Stimulated activated CD8-positive, alpha-beta memory T cell treated with anti-CD3 and anti-CD28 coated beads, Interleukin-2, amount 100 ng/mL, for 48 hours (primary cell): ENCODE measurements at places on chromosomes 3 and 15.
A peak's percentile ranks its signal among the peaks of the same experiment; 100 is the strongest.

- no peak for DNase-seq
Observed at GRCh38 chr15:25065286-25065685, 110.5 kb downstream of the SNRPN start.

DNA sequence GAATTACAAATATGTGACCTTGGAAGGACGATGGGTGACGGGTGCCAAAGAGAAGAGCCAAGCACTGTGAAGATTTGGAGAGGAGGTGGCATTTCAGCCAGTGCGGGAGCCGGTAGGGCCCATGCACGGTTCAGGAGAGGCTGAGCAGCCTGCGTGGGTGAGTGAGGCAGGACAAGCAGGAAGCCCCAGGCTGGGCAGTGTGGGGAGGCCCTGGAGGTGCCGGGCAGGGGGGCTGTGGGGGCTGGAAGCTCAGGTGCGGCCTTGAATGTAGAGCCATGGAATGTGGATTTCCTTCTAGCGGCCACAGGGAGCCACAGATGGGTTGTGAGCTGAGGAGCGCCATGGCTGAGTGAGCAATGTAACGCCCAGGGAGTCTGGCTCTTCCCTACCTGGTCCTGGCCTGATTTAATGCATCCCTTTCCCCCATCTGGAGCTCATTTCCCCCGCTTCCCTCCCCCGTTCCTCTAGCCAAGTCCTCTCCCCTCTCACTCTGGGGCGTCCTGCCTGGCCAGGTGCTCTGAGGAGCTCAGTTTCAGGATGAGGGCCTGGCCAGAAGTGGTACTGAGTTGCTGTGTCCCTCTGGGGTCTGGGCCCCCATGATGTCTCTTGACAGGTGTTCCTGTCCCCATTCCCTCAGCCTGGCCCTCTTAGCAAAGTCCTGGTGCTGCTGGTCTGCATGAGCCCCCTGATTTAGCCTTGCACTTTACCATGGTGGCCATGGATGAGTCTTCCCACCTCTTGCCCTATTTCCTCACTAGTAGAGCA is 41.8 kb upstream of the IQSEC1 start:
- no peak for DNase-seq

DNA sequence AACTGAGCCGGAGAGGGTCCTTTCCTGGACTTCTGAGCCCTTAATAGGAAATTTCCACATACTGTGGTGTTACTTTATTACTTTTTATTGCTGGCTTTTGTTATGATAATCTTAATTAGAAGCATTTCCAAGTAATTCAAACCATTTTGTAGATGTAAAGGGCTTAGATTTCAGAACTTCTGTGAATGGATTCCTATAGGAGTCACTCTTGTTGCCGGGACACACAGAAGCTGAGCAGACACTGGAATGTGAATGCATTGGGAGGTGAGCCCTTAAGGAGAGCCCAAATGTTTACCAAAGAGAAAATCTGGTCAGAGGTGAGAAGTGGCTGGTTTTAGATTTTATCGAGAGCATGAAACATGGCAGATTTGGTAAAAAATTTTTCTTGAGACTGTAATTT is 87.4 kb downstream of the FNDC3B start:
- DNase-seq: no peak

DNA sequence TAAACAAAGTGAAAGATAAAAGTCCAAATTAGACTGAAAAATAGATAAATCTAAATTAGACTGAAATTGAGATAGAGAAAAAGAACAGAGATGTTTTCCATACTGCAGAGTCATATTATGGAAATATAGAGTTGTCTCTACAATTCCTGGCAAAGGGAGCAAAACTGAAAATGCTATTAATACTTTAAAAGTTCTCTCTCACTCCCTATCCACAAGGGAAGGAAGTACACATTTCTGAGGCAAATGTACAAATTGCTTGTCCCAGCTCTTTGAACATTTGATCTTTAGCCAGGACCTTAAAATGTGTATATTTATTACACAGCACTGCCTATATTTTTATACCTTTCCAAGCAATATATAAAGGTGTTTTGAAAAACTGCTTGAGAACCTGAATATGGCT is 225.1 kb upstream of the SEMA6D start:
- DNase-seq: no peak

DNA sequence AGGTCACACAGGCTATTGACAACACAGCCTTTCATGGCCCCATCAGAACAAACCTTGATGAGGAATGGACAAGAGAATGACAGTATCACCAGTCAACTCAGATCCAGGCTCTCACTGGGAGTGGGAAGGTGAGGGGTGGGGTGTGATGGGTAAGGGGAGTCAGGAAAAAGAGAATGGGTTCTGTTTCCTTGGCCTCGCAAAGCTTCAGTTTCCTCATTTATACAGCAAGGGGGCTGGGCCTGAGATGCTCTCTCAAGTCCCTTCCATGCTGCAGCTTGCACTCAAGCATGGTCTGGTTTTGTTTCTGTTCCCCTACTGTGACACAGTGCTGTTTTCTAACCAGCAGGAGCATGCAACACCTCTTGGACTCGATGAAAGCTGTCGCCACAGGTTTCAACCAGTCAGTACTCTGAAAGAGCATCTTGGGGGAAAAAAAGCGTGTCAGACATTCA is 65.7 kb upstream of the IL12A start:
- no peak for DNase-seq

DNA sequence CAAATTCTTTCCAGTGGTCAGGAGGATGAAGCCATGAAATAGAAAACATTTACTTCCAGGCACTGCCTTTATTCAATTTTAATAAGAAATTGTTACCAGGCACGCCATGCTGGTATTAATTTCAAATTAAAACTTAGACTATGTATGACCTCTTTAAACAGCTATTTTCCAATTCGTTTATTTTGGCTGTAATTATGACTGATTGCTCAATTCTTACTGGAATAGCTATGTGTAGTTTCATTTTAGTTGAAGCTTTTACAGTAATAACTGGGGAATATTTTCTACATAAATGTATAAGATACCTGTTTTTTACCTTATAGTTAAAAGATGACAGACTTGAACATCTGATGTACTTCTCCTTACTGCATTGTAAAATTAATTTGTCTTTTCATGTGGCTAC is 480.0 kb upstream of the GOLIM4 start:
- no peak for DNase-seq

DNA sequence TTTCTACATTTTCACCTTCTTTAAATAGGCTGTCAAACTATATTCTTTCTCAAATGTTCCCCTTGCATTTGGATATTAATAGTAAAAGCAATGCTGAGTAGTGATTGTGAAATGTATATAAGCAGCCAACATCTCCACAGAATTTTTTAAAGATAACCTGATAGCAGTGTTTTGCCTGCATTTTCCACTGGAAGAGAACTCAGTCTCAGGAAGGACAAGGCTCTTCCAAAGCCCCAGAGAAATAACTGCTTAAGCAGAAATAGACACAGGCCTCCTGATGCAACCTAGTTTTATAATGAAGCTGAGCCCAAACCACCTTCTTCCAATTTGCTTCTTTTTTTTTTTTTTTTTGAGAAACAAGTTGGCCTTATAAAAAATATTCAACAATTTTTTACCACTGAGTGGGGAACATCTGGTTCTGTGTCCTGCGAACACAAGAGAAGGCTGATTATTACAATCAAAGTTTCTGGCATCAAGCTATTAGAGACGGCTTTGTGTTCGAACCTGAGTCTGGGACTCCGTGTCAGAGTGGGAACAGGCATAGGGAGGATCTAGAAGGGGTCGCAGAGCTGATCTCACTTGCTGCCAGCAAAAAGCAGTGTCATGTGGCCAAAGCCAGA is 332.5 kb upstream of the TBL1XR1 start:
- DNase-seq: no peak

DNA sequence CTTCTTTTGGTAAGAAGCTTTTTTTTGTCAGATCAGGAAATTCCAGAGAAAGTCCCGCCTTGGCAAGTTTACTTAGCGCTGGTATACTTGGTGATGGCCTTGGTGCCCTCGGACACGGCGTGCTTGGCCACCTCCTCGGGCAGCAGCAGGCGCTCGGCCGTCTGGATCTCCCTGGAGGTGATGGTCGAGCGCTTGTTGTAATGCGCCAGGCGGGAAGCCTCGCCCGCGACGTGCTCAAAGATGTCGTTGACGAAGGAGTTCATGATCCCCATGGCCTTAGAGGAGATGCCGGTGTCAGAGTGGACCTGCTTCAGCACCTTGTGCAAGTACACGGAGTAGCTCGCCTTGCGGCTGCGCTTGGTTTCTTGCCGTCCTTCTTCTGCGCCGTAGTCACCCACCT is 46.6 kb downstream of the QTRT2 start:
- DNase-seq: no peak

GRCh38 chr15:98668566-98669308 is 20.4 kb downstream of the IGF1R start:
- DNase-seq: no peak

GRCh38 chr3:139204728-139205127 is 139.1 kb upstream of the MRPS22 start:
- no peak for DNase-seq

DNA sequence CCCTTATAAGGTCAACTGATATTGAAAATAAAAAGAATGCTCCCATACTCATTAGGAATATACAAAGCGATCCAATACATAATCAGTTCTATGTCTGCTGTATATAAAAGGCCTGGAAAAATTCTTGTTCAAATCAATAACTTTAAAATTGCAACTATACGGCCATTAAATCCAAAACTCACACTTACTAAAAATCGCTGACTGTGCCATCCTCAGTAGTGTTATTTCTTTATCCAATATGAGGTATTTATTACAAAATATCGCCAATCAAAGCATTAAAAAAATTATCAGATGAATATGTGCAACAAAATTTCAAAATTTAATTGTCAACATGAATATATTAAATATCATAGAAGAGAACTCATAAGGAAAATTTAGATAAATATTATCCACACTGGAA is 146.5 kb downstream of the PLD1 start:
- no peak for DNase-seq

DNA sequence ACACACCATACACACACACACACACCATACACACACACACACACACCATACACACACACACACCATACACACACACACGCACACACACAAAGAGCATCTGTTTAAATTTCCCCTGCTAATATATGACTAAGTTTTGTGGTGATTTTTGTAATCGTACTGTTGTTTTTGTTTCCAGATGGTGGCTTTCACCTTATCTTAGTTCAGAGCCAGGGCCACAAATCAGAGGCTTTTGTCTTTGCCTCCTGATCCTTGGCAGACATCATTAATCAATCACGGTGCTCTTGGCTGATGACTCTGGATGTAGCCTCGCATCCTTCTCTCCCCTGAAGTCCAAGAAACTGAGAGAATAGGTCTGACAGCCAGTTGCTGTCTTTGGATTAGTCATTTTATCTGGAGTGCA is 52.1 kb downstream of the EDEM1 start:
- DNase-seq: no peak

DNA sequence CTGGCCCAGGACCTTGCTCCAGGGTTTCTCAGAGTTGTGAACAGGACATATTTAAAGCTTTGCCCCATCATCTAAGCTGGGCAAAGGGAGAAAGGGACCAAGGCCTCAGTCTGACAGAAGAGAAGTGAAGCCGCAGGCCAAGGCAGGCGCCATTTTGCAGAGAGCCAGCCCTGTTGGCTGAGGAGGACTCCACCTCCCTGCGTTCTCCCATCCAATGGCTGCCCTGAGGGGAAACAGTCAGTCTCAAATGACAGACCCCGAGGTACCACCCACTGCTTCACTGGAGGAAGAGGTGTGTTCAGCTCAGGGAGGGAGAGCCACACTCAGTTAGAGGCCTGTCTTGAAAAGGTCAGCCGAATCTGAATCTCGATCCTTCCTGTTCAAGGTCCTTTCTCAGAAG is 86.1 kb downstream of the ADAMTS17 start:
- DNase-seq: no peak

GRCh38 chr15:71811036-71811736 is 832 bp downstream of the NR2E3 start:
- DNase-seq: no peak

DNA sequence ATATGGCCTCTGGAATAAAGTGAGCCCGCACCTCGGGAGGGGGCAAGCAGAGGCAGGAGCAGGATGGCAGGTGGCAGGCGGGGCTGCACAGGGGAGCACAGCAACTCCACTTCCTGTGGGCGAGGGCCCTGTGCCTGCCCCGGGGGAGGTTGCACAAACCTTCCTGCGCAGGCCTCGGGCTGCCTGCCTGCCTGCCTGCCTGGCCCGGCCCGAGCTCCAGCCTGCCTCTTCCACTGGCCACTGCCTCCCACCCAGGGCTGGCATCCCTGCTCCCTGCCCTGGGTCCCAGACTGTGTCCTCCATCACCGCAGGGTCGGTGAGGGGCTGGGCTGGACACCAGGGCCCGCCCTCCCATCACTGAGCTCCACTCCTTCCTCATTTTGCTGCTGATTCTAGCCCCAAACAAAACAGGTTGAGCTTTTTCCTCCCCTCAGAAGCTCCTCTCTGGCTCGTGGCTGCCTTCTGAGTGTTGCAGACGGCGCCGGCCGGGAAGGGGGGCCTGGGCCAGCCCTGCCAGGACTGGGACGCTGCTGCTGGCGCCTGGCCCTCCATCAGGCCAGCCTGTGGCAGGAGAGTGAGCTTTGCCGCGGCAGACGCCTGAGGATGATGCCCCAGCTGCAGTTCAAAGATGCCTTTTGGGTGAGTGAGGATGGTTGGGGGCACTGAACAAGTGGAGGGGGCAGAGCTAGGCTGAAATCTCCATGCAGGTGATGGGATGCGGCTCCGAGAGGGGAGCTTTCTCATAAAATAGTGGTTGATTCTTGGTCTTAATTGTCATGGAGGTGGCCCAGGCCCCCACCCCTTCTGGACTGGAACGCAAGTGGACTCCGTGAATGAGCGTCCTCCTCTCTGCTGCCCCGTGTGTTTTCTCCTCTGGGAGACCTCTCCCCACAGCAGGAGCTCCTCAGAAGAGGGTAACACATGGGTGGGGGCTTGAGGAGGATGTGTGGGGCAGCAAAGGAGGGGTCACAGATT is at the start of gene PSTPIP1:
TSS of gene PSTPIP1 (plus strand) at position 156 of the 975 bp plus-strand sequence. CDS start at position 604, 448 bp downstream.
- DNase-seq: peak; percentile 46

- DNase-seq: no peak
Observed at GRCh38 chr3:29241855-29242254, 39.0 kb upstream of the RBMS3 start.

- DNase-seq: no peak
Observed at GRCh38 chr3:129106866-129107565, 14.6 kb downstream of the RAB43 start.

- DNase-seq: no peak
Observed at GRCh38 chr15:68298882-68299381, 21.4 kb downstream of the FEM1B start.

GRCh38 chr15:89017370-89018066 is 70.7 kb upstream of the ABHD2 start:
- DNase-seq: peak; percentile 79

- DNase-seq: no peak
Observed at GRCh38 chr3:170228093-170228766, 6.0 kb downstream of the PRKCI start.

- no peak for DNase-seq
Observed at GRCh38 chr3:72082776-72083462, 298.0 kb upstream of the PROK2 start.

DNA sequence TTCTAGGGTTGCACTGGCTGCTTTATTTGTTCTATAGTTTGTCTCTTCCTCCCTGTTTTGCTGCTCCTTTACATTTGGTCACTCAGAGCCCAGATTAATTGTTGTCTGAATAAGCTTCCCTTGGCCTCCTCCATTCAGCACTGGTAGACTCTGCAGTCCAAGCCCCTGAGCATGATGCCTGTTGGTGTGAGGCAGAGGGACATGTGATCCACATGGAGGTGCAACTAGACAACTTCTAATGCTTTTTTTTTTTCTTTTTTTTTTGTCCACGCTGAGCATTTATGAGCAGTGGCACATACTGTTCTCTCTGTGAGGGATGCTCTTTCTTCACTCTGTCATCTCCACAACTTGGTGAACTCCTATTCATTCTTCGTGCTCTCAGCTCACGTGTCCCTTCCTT is 167.3 kb upstream of the TBC1D5 start:
- no peak for DNase-seq

GRCh38 chr3:170483485-170484262 is 65.0 kb downstream of the CLDN11 start:
- no peak for DNase-seq
